ENCODE measurements at places on chromosomes 16 and 17.

DNA sequence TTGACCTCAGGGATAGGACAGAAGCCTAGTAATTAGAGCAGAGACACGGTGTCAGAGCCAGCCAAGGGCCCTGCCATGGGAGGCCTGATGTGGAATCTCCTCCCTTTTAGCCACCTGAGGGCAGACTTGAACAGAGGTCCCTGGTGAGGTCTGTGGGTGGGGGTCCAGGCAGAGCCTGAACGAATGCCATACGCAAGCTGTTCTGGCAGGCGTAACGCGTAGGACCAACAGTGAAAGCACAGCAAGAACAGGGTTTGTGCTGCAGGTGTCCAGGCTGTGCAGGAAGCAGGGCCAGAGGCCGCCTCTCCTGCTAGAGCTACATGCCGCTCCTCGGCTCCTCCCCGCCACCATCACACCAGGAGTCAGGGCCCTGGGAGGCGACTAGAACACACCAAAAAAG is 81.9 kb upstream of the TBX2 start:
- DNase-seq, result no peak

DNA sequence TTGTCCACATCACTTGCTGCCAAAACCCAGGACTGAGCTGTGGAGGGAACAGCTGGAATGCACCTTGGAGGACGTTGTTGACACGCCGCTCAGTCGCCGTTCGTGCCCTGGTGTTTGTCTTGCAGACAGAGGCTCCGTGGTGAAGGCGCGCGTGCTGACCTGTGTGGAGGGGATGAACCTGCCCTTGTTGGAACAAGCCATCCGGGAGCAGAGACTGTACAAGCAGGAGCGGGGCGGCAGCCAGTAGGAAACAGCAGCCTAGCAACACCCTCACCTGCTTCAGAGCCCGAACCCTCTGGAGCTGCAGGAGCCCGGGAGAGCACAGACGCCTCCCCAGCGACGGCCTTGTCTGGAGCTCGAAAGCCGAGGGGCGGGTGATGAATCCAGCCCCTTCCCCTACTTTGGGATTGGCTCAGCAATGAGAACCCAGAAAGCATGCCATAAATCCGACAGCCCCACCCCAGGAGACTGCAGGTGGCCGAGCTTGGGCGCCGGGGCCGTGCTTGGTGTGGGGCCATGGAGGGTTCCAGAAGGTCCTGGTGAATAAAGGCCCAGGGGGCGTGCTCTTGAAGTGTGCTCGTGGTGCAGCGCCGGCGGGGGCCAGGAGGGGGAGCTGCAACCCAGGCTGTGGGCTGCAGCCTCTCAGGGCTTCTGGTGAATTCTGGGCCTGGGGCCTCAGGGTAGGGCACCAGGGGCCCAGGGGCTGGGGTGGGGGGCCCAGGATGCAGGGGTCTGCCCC is 470 bp upstream of the CDK3 start:
- no peak for DNase-seq

GRCh38 chr16:84254062-84254461 is 14.2 kb upstream of the KCNG4 start:
- DNase-seq, result no peak

DNA sequence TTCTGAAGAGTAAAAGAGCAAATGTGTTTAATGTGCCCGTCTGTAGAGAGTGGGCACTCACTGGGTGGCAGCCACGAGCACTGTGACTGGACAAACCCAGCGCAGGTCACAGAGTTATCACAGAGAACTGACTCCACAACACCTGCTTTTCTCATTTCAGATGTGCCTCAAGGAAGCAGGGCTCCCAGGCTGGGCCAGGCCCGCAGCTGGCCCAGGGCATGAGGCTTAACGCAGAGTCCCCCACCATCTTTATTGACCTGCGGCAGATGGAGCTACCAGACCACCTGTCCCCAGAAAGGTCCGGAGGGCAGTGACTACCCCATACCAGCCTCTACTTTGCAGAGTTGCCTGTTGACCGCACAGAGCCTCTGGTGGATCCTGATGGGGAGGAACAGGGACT is 11.9 kb downstream of the DNAAF8 start:
- no peak for DNase-seq

DNA sequence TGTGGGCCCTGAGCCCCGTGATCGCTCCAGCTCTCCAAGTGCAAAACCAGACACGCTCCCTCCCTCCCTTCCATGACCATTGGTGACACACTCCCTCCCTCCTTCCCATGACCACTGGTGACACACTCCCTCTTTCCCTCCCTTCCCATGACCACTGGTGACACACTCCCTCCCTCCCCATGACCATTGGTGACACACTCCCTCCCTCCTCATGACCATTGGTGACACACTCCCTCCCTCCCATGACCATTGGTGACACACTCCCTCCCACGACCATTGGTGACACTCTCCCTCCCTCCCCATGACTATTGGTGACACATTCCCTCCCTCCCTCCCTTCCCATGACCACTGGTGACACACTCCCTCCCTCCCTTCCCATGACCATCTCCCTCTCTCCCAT is 56.3 kb downstream of the LMF1 start:
- no peak for DNase-seq

GRCh38 chr17:81253358-81254131 is 14.4 kb downstream of the NDUFAF8 start:
- DNase-seq, result no peak

DNA sequence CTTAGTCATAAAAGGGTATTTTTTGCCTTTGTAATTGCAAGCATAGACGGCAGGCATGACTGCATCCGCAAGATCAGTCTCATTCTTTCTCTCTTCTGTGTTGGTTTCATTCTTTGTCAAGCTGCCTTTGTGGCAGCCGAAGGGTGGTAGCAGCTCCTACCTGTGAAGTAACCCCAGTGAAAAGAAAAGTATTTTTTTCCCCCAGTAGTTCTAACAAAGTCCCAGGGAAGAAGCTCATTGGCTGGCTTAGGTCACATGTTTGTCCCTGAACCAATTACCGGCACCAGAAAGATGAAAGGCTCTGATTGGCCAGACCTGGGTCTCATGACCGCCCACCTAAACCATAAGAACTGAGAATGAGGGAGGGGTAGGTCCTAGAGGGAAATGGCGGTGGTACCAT is 110.7 kb downstream of the RAP1GAP2 start:
- DNase-seq, result no peak

GRCh38 chr16:17382949-17383863 is 87.6 kb downstream of the XYLT1 start:
- DNase-seq, result no peak

DNA sequence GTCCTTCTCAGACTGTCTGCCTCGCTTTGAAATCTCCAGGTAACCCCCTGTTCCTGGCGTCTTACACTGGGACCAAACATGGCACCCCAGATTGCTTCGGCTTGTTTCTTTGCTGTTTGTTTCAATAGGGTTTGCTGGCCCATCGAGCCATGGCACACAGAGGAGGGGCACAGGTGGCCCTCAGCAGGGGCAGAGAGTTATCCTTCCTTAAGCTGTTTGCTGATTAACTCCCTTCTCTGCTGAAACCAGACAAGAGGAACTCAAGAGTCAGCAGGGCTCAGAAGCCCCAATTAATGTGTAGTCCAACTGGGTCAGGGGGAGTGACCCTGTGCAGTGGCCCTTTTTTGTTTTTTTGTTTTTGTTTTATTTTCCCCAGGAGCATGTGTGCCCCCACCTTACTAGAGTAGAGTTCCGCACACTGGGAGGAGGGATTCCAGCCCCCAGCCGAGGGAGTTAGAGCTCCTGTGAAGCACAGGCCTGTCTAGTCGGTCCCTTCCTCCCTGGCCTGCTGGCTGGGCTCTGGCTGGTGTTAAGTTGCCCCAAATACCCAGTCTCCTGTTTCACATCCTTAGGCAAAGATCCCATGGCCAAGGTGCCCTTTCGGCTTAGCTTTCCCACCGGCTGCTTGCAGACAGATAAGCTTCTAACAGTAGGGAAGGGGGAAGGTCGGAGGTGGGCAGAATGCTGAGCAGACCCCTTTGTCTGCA is 39.3 kb downstream of the YPEL2 start:
- DNase-seq, result no peak

DNA sequence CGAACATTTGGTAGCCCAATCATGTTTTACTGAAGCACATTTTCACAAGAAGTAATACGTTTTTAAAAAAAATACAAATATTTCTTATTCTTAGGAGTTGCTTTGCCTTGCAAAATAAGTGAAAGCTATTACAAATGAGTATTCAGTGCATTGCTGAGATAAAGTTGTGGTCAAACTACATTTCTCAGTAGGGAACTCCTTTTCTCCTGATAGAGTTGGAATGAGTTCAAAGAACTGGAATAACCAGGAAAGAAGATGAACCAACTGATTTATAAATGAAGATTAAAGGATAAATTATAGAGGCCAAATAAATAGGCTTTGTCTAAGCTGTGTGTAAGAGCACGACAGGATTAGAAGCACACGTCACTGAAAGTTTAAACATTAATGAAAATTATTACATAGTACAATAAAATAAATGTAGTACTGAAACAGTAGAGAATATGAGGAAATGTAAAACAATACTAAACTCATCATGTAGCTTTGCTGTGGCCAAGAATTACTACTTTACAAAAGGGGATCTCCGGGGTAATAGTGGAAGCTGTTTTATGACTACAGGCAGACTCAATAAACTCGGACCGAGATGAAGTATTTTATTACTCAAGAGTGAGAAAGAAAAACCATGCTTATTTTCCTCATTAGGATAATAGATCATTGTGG is 73.6 kb downstream of the KCNJ2 start:
- DNase-seq, result no peak

All from large intestine (tissue), 12 donors.